ENCODE measurements at places on chromosomes 4 and X.

- no peaks in the 10 kb centered on the region for H3K27me3 ChIP-seq
- no peak overlapping the region for H3K27ac ChIP-seq
- no peak overlapping the region for H3K4me3 ChIP-seq
- H3K36me3 ChIP-seq: no peaks in the 10 kb centered on the region
- no peaks in the 10 kb centered on the region for H3K4me1 ChIP-seq
- DNase-seq: no peak
These were observed 25.0 kb upstream of the GJB1 start for GRCh38 chrX:71198066-71198465.

DNA sequence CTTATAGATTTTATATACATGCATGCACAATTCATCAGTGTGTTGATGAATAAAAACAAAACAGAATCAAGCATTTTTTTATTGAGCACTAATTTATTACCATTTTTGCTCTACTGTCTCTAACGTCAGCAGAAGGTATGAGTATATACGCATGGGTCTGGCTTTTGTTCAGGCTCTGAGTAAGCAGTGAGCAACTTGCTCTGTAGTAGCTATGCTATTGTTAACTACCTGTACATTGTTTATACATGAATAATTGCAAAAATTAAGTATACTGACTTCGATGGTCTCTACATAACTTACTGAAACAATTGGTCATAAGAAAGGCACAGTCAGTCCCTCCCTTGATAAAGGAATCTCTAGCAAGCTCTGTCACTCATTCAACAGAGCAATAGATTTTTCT is 122.9 kb downstream of the RS1 start:
- no peaks in the 10 kb centered on the region for H3K36me3 ChIP-seq
- peak; percentile 61 for DNase-seq
- H3K4me1 ChIP-seq: peaks cover 18% of the 10 kb centered on the region
- no peak overlapping the region for H3K27ac ChIP-seq
- H3K4me3 ChIP-seq: no peak overlapping the region

GRCh38 chrX:53088136-53088974 is 5.6 kb upstream of the KANTR start:
- H3K36me3 ChIP-seq: peaks cover 8% of the 10 kb centered on the region
- peak overlapping the region; percentile 81 for H3K4me3 ChIP-seq
- peaks cover 11% of the 10 kb centered on the region for H3K4me1 ChIP-seq
- no peaks in the 10 kb centered on the region for H3K27me3 ChIP-seq

GRCh38 chr4:55568905-55569504 is 22.3 kb upstream of the CLOCK start:
- H3K27me3 ChIP-seq: no peaks in the 10 kb centered on the region
- peaks cover 6% of the 10 kb centered on the region for H3K4me1 ChIP-seq
- DNase-seq: peak; percentile 23
- no peak overlapping the region for H3K4me3 ChIP-seq
- no peaks in the 10 kb centered on the region for H3K36me3 ChIP-seq
- H3K27ac ChIP-seq: no peak overlapping the region

- H3K27me3 ChIP-seq: no peaks in the 10 kb centered on the region
- H3K27ac ChIP-seq: no peak overlapping the region
- H3K36me3 ChIP-seq: no peaks in the 10 kb centered on the region
- H3K4me3 ChIP-seq: no peak overlapping the region
These were observed 458.1 kb downstream of the STIM2 start for GRCh38 chr4:27318740-27319139.

DNA sequence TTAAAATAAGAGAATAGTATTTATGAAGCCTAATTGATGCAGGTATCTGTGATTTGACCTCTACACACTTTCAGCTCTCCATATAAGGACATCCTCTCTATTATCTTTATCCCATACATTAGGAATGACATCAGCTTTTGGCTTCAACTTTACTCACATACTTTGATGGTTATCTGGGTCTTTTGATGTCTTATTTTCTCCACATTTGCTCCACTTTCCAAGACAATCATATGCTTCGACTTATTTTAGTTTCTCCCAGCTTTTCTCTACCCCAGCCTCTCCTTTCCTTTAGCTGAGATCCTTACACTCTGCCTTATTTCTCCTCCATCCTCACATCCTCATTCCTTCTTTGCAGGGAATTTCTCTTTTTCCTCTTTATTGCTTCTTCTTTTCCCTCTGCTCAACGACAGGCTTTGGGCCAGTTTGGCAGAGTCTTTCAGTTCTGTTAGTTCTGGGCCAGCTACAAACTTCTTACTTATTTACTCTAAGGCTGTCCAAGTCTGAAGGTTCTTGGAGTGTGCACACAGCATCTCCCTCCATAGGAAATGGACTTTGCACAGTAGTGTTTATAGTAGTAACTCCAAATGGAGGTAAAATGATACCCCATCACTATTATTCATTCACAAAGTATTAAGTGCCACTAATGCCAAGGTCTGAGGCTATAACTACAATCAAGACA is 50.5 kb downstream of the SLC4A4 start:
- H3K27me3 ChIP-seq: no peaks in the 10 kb centered on the region
- H3K27ac ChIP-seq: peak overlapping the region; percentile 14
- DNase-seq: peak; percentile 70

DNA sequence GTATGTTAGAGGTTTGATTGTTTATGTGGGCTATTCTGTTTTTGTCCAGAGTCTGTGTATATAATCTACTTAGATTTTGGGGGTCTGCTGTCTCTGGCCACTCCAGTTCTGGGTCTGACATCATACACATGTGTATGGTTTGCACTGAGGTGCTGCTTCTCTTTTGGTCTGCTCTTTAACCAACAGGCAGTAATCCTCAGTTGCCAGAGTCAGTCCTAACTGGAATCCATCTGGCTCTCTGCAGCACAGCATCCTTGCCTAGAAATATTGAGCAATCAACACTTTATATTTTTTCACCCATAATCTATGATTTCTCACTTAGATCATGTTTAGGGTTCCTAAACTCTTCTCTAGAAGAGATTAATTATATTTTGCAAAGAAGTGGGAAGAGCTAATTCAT is 98.3 kb upstream of the SFRP2 start:
- no peaks in the 10 kb centered on the region for H3K4me1 ChIP-seq
- H3K4me3 ChIP-seq: no peak overlapping the region
- H3K27ac ChIP-seq: no peak overlapping the region
- no peaks in the 10 kb centered on the region for H3K36me3 ChIP-seq
- DNase-seq: no peak

DNA sequence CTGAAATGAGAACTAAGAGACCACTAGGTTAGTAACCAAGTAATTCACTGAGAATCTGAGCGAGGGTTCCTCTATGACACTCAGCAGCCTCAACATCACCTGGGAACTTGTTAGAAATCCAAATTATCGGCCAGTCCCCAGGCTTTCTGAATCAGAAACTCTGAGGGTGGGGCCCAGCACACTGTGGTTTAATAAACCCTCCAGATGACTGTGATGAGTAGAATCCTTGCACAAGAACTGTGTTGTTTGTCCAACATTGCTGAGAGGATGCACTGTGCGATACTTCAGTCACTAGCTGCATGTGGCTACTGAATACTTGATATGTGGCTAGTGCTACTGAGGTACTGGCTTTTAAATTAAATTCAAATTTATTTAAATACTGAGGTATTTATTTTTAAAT is 243.9 kb downstream of the MAML3 start:
- H3K27ac ChIP-seq: no peak overlapping the region
- peaks cover 20% of the 10 kb centered on the region for H3K4me1 ChIP-seq
- DNase-seq: no peak
- H3K4me3 ChIP-seq: no peak overlapping the region
- no peaks in the 10 kb centered on the region for H3K36me3 ChIP-seq

Measured in PC-3 (cell line).